HS-27A (cell line): ENCODE measurements at places on chromosomes 3 and 15.
A peak's percentile ranks its signal among the peaks of the same experiment; 100 is the strongest.

DNA sequence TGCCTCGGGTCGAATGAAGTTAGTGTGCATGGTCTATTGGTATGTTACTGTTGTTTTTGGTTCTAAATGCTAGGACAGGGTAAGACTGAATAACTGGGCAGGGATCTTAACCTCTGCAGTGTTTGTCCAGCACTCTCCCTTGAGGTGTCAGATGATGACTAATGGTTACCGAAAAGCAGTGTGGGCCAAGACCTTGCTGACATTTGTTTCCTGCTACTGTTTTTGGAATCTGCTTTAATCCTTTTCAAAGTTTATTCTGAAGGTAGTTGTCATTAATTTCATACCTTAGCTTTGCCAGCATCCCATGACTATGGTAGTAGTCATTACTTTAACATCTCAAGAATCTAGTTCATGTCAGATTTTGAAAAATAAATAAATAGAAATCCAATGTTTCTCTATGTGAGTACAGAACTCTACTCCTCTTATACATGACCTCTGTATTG is 117.0 kb downstream of the P3H2 start:
- DNase-seq, result peak; percentile 92

- no peak for DNase-seq
Observed at GRCh38 chr15:53721334-53722087, 38.0 kb downstream of the WDR72 start.

GRCh38 chr3:117302428-117302827 is 592.8 kb downstream of the TUSC7 start:
- DNase-seq, result no peak

DNA sequence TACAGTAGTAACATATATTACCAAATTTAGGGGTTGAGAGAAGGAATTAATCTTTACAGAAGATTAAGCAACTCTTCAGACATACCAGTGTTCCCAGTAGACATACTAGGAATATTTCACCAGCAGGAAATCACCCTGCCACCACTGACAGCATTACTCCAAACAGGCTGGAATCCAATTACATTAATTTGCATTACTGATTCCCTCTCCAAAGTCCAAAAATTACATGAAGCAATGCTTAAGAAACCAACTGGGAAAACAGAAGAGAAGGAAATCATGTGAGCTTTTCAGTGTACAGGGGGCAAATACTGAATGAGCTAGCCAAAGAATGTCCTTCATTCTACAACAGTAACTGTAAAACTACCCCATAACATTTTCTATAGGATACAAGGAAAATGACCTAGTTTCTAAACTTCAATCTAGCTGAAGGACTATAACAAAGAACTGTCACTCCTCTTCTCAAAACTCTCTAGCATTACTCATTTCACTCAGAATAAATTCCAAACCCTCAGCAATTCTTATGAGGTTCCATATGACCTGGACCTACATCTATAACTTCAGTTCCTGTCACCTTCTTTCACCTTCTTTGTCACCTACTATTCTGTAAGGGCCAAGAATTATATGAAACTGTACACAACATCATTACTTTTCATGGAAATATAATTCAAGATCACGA is 72.7 kb downstream of the INO80 start:
- no peak for DNase-seq

DNA sequence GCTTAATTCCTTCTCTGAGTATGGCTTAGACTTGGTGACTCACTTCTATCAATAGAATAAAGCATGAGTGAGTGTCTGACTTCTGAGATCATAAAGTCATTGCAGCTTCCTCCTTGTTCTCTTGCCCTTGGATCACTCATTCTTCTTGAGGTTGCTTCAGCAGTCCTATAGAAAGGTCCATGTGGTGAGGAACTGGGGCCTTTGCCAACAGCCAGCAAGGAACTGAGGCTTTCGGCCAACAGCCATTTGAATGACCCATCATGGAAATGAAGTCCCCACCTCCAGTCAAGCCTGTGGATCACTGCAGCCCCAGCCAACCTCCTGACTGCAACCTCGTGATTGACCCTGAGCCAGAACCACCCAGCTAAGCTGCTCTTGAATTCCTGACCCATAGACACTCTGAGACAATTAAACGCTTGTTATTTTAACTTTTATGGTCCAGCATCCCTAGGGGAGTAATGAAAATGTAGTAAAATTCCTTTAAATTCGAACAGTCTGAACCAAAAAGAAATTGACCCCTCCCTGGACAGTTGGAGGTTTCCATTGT is 84.5 kb downstream of the WDR76 start:
- DNase-seq, result peak; percentile 84

DNA sequence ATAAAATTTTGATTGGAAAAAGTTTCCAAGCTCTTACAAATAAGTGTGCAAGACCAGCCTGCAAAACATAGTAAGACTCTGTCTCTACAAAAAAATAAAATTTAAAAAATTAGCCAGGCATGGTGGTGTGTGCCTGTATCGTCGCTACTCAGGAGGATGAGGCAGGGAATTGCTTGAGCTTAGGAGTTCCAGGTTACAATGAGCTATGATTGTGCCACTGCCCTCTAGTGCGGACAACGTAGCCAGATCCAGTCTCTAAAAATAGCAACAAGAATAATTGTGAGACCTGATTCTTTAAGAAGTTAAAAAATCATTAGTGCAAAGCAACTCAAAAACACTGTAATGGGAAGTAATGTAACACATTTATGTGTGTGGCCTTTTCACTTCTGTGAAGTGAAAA is 251.6 kb downstream of the RBMS3 start:
- no peak for DNase-seq

- no peak for DNase-seq
Observed at GRCh38 chr3:14539384-14539741, 779 bp downstream of the GRIP2 start.

- no peak for DNase-seq
Observed at GRCh38 chr3:157064402-157064801, 95.5 kb downstream of the CCNL1 start.

- DNase-seq, result no peak
Observed at GRCh38 chr3:11508346-11509172, 135.2 kb downstream of the VGLL4 start.

- no peak for DNase-seq
Observed at GRCh38 chr3:158382479-158382878, 188.5 kb upstream of the MLF1 start.
